AG20443 (cell line): ENCODE measurements at places on chromosomes 1 and 21.

- no peak for DNase-seq
Measured at GRCh38 chr1:58312971-58313563, 233.5 kb downstream of the OMA1 start.

GRCh38 chr1:91170571-91170970 is 148.7 kb upstream of the ZNF644 start:
- DNase-seq: no peak

DNA sequence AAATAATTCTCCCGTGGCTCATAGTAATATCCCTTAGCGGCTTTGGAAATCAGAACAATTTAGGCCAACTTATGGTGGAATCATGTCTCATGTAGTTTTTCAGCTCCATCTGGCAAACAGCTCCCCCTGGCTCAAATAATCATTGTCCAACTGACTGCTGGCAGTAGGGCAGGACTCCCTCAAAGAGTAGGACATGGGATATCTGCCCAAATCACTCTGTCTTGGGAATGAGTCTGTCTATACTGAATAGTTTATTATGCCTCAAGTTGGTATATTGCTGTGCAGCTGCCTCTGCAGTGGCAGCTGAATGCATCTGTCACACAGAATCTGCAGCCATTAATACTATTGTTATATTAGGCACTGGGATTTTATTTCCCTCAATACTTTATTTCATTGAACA is 255.7 kb downstream of the COL11A1 start:
- peak; percentile 38 for DNase-seq

- no peak for DNase-seq
Measured at GRCh38 chr1:160399544-160400222, 681 bp upstream of the VANGL2 start.

DNA sequence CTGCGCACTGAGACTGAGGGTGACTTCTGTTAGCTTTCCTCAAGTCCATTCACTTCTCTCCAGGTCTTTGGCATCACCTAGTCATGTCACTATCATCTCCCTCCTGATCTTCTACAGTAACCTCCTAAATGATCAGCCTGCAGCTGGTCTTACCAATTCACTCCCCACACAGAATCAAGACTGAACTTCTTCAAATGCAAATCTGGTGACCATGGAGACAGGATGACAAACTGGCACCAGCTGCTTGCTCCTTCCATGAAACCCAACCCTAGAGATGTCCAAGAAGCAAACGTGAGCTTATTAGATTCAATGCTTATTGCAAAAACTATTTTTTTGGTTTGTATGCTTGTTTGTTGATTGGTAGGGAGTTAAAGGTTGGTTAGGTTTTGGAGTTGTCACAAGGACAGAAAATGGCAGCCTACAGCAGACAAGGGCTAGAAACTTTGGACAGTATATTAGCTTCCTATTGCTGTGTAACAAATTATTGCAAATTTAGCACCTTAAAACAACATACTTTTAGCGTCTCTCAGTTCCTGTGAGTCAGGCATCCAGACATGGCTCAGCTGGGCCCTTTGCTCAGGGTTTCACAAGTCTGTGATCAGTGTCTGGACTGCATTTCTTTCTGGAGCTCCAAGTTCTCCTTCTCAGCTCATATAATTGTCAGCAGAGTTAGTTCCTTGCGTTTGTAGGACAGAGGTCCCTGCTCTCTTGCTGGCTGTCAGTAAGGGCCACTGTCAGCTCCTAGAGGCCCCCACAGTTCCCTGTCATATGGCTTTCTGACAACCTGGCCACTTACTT is 53.3 kb upstream of the GJA8 start:
- DNase-seq: no peak

- DNase-seq: no peak
Measured at GRCh38 chr1:182603646-182604174, 479 bp downstream of the RGS16 start.

- no peak for DNase-seq
Measured at GRCh38 chr1:75522389-75522788, 88.5 kb downstream of the SLC44A5 start.

DNA sequence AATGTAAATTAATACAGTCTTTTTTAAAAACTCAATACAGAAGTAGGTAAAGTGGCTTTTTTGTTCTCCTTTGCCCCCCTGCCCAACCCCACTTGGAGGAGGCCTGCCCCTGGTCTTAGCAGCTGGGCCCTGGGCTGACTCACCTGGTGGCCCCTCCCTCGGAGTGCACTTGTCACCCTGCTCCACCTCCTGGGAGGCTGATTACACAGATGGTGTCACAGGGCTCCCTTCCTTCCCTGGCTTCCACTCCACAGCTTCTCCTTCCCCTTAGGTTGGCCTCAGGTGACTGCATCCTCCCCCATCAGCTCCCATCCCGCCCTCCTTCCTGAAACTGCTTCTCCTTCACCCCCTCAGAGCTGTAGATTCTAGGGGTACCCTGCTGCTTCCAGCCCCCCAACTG is 11.7 kb upstream of the CAPN9 start:
- DNase-seq: no peak

- DNase-seq: no peak
Measured at GRCh38 chr1:235022341-235022980, 106.2 kb downstream of the TOMM20 start.

DNA sequence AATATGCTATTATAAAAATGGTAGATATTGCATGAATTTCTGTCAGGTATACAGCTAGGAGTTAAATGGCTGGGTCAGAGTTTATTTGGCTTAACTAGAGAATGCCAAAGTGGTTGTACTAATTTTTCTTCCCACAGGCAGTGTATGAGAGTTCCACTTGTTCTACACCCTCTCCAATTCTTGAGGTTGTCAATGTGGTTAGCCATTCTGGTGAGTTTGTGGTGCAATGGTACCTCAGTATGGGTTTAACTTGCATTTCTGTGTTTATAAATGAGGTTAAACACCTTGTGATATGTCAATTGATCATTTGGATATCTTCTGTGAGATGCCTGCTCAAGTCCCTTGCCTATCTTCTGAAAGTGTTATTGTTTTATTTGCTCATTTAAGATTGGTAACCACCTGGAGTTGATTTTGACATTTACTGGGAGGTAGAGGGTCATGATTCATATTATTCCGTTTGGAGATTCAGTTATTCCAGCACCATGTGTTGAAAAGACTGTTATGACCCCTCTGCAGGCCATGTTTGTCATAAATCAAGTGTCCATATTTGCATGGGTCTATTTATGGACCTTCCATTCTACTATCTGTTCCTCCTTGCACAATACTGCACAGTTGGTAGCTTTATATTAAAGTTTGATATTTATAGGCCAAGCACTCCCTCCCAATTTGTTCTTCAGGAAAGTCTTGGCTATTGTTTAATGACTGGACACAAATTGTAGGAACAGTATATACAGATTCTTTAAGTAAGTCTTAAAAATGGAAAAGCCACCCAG is 5.8 kb downstream of the FALEC start:
- no peak for DNase-seq

- no peak for DNase-seq
Measured at GRCh38 chr1:89503690-89504089, 20.9 kb upstream of the LRRC8B start.

DNA sequence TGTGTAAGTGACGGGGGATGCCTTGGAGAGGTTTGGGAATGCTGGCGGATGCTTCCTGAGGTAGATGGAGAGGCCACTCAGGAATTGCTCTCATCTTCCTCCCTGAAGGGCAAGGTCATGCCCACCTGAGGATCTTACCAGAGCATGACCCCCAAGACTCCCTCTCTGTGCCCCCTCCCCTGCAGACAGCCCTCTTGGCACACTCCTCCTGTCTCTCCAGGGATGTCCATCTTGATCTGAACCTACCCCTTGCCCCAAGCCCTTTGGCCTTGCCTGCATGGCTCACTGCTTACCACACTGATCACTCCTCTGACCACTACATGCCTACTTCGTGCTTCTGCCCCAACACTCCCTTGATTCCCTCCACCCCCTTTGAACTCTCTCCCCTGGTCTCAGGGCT is 17.9 kb upstream of the MPL start:
- no peak for DNase-seq

DNA sequence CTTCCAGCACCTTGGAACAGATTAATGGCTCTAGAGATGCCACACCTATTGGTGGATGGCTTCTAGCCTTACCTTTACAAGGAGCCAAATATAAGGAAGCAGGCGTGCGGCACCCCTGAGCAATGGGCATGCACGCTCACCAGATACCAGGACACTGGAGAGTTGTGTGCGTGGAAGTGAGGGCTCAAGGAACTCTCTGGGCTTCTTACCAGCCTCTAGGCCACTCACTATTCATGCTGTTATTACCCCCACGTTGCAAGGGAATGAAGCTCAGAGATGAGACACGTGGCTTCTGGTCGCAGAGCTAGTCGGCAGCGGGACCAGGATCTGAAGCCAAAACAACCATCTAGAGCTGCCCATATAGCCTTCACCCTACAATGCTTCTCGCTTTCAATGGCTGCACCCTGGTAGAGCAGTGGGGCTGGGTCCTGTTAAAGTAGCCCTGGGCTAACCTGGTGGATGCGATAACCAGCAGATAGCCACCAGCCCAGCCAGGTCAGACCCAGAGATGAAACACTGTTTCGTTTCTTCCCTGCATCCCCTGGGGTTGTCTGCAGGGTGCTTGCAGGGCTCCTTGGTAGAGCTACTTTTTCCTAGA is 396.4 kb upstream of the VAMP3 start:
- DNase-seq: no peak

- no peak for DNase-seq
Measured at GRCh38 chr1:36669262-36669661, 186.5 kb upstream of the CSF3R start.

GRCh38 chr21:42149656-42150473 is 69.1 kb upstream of the ABCG1 start:
- no peak for DNase-seq

- DNase-seq: no peak
Measured at GRCh38 chr1:198927129-198927528, 288.3 kb downstream of the PTPRC start.

DNA sequence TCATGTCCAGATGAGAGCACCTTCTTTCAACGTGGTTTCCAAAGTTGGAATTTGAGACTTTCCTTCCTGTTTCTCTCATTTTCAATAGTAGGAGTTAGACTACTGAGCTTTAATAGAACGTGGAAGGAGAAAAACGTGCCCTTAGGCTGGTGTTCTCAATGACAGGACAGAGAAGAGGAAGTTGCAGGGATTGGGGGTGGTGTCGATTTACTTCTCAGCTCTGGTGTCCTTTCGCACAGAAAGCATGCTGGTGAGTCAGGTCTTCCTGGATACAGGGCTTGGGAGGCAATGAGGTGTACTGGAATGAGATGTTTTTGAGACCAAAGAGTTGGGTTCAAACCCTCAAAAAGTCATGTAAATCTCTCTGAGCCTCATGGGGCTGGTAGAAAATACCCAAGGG is 67.1 kb downstream of the HIVEP3 start:
- DNase-seq: peak; percentile 63

DNA sequence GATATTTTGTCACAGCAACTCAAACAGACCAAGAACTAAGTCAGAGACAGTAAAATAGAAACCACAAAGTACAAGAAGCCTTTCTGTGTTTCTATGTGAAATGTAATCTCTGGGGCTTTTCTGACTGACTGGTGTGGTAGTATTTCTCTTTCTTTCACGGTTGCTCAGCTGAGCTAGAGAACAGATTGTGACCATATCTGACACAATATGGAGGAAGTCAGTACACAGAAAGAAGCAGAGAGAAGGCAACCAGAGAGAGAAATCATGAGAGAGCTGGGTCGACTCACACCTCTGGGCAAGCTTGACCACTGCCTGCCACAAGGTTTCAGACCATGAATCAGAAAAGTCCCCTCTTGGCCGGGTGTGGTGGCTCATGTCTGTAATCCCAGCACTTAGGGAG is 208.9 kb upstream of the GREM2 start:
- DNase-seq: no peak

- DNase-seq: no peak
Measured at GRCh38 chr21:20016435-20017005, 981.7 kb upstream of the NCAM2 start.
